ENCODE measurements at places on chromosomes 6 and 20.

DNA sequence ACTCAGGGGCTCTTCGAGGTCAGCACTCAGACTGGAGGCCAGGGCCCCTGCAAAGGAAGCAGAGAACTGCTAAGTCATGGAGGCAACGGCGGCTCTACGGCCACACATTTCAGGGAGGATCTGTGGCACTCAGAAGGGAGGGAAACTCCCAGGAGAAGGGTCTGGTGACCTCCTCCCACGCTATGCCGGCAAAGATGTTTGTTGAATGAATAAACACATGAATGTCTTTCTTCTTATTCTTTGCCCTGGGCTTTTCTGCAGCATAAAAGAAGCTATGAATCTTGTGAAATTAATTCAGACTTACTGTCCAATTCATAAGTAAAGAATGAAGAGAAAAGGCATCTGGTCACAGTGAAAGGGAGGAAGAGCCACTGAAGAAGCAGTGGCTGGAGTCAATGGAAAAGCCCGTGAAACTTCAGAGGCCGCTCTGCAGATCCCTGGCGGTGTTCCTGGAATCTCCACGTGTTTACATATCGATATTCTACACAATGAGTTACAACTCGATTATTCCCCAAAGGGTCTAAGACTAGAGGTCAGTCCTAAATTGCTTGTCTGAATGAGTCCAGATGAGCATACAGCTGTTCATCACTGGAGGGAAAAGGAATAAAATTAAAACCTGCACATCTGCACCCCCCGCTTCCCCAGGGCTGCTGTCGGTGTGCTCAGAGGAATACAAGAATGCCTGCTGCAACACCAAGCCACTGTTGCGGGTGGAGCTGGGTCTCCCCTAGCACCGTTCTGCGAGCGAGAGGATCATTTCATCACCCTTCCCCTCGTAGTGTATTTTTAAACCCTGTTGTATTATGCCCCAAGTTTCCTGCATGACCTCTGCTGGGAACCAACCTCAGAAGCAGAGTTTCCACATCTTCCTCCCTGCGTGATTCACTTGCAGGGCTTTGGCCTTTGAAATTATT is 25.6 kb downstream of the INSM1 start:
- DNase-seq = no peak

GRCh38 chr20:17985388-17986018 is 16.7 kb downstream of the MGME1 start:
- no peak for DNase-seq

GRCh38 chr6:41066867-41067304 is 5.3 kb downstream of the OARD1 start:
- peak; percentile 39 for DNase-seq

DNA sequence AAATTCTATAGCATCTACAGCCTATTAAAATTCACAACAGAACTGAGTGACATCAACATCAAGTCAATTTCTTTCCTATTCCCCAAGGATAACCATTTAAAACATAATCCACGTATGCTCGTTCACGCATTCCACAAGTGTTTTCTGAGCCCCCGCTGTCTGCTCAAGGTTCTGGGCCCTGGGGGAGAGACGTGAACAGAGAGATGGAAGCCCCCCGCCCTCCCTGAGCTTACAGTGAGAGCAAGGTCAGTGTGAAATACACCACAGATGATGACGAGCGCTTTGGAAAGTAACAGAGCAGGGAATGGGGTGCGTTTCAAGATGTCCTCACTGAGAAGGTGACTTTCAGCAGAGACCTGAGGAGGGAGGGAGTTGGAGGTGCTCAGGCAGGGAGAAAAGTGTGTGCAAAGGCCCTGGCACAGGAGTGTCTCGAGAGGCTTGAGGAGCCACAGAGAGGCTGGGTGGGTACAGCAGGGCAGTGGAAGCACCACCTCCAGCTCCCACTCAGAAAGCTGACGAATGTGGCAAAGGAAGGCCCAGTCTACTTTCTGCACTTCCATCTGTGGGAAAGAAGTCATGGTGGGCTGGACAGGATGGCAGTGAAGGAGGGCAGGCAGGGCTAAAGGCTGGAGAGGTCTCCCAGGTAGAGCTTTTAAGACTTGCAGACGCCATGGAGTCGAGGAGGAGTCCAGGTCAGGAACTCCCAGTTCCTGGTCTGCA is 88.3 kb downstream of the DLL1 start:
- no peak for DNase-seq

DNA sequence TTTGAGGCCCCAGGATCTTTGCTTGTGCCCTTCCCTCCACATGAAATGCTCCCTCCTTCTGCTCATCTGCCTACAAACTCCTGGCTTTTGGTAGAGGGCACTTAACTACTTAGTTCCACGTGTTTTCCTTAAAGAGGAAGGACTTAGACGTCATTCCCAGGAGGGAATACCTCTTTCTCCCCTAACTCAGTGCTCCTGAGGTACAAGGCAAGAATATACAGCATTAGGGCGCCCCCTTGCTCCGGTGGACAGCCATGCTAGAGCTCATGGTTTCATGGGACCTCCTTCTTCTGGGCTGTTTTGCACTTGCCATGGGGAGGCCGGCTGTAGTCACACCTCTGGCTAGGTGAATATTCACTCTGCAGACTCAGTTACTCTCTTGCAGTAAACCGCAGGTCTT is 93.8 kb upstream of the LY86 start:
- no peak for DNase-seq

DNA sequence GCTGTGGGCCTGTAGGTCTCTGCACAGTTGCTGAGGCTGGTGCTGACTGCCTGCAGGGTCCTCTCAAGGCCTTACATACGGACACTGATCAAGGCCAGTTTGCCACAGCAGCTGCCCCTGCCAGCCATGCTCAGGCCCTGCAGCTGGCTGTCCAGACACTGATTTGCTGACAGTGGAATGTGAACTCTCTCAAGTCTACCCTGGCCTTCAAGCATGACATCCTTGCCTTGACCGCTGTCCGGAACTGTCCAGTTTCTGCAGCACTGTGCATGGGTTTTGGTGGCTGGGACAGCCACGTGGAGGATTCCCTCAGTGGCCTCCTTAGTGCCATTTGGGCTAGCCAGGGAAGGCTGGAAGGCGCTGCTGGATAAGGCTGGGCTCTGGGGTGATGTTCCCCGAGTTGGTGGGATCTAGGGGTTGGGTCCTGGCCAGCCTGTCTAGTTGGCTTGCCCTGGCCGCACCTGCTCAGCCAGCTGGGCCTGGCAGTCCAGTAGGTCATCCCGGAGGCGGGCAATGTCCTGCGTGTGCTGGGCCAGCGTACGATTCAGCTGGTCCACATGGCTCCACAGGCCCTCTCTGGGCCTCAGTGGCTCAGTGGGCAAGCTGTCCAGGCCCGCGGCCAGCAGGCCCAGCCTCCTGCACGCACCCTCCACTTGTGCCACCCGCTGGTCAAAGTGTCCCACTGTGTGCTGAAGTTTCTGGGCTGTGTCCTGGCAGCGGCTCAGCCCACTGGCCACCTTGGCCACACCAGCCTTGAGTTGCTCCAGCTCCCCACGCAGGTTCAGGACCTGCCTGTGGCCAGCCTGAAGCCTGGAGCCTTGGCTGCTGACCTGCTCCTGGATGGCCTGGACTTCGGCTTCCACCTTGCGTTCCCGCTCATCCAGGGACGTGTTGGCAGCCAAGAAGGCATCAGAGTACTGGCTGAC is 5.5 kb downstream of the EMILIN3 start:
- no peak for DNase-seq

GRCh38 chr6:37686111-37686510 is 11.6 kb downstream of the MDGA1 start:
- no peak for DNase-seq

DNA sequence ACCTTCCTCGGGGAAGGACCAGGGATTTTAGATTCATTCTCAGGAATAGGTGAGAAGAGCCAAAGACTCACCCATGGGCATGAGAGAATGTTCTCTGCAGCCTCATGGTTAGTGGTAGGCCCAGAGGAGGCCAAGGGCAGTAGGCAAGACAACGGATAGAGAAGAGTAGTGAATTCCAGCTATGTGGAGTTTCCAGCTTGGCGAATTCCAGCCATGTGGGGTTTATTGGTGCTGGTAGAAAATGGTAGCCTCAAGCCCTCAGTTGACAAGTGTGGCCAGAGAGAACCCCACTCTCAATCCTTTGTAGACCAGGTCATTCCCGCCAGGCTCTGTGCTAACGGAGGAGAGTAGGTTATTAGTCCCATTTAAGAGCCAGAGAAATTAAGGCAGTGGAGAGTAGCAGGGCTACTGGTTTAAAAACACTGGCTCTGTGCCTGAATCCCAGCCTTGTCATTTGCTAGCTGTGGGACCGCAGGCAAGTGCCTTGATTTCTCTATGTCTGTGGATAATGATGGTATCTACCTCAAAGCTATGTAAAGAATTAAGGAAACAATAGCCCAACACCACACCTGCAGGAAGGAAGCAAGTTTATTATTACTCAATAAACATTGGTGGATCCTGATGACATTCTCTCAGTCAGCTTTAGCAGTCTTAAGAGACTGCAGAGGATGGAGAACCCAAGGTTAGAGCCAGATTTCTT is 2.0 kb upstream of the SLC9A8 start:
- DNase-seq = no peak

- DNase-seq = no peak
Observed at GRCh38 chr6:141048451-141048850, 1084.3 kb upstream of the GJE1 start.

- DNase-seq = no peak
Observed at GRCh38 chr20:32168184-32168910, 39.2 kb downstream of the PLAGL2 start.

- DNase-seq = no peak
Observed at GRCh38 chr6:39051399-39052122, 3.0 kb downstream of the GLP1R start.

DNA sequence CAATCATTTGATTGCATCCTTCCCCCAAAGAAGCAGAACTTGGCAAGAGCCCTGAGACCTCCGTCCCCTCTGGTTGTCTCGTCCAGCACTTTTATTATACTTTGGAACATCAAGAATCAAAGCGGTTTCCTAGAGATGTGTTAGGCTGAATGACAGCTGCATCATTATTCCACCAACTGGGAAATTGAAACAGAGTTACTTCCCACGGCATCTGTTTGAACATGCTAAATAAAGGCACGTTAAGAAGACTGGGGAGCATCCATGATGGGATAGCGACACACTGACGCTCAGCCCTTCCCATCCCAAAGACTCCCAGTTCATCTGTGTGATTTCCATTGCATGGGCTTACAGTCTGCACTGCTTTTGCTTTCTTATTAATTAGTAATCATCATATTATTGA is 147.8 kb downstream of the TBC1D7 start:
- DNase-seq = no peak

- DNase-seq = no peak
Observed at GRCh38 chr6:6497976-6498375, 90.5 kb upstream of the LY86 start.

GRCh38 chr6:431504-431903 is 40.0 kb downstream of the IRF4 start:
- DNase-seq = no peak

DNA sequence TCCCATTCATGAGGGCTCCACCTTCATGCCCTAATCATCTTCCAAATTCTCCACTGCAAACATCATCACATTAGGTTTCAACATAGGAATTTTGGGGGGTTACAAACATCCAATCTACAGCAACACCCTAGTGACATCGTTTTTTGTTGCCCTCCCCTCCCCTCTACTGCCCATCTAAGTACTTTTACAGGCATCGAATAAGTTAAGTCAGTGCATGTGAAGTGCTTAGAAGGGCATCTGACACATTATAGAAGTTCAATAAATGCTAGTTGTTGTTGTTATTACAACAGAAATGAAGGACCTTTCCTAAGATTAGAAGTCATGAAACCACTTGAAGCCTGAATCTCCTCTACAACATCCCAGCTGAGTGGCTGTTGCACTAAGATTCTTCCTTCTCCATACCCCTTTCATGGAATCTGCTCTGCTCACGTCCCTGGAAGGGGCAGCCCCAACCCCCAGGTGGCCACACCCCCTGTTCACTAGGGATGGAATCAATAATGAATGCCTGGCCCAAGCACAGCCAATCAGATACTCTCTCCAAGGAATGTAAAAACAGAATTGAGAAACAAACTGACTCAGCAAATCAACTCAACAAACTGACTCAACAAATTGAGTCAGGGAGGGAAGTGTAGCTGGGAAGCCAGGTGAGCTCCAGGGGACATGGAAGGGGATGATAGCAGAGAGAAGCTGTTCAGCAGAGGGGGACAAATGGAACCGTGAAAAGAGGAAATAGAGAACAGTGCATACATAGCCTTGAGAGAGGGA is 3.9 kb upstream of the LRP11 start:
- DNase-seq = no peak

GRCh38 chr20:22984008-22984407 is 51.1 kb upstream of the SSTR4 start:
- DNase-seq = no peak

DNA sequence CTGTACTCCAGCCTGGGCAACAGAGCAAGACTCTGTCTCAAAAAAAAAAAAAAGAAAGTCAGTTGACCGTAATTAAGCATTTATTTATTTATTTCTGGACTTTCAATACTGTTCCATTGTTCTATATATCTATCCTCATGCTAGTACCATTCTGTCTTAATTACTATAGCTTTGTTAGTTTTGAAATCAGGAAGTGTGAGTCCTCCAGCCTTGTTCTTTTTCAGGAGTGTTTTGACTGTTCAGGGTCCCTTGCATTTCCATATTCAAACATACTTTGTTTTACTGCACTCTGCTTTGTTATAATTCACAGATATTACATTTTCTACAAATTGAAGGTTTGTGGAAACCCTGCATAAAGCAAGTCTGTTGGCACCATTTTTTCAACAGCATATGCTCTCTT is 36.7 kb upstream of the ASXL1 start:
- DNase-seq = no peak
